ENCODE measurements at places on chromosomes 11 and 22.

GRCh38 chr22:50105208-50106100 lies 15.6 kb downstream of the MOV10L1 start:
- DNase-seq: no peak

DNA sequence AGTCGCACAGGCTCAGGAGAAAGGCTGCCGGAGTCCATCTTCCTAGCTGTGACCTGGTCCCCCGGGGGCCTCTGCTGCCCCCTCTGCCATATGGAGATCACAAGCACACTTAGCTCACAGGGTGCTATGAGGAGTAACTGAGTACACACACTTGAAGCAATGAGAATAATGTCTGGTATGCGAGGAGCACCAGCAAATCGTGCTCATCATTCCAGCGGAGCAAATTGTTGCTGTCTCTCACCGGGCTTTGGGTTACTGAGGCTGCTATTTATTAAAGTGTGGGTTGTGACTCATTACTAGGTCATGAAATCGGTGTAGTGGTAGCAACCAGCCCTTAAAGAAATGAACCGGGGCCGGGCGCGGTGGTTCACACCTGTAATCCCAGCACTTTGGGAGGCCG lies 48.1 kb upstream of the EIF3D start:
- no peak for DNase-seq

- DNase-seq: peak; percentile 23
Observed at GRCh38 chr22:29907753-29908515, 25.0 kb downstream of the MTMR3 start.

GRCh38 chr22:36549033-36549432 lies 20.1 kb upstream of the EIF3D start:
- no peak for DNase-seq

- no peak for DNase-seq
Observed at GRCh38 chr11:133917921-133918607, 38.7 kb downstream of the IGSF9B start.

DNA sequence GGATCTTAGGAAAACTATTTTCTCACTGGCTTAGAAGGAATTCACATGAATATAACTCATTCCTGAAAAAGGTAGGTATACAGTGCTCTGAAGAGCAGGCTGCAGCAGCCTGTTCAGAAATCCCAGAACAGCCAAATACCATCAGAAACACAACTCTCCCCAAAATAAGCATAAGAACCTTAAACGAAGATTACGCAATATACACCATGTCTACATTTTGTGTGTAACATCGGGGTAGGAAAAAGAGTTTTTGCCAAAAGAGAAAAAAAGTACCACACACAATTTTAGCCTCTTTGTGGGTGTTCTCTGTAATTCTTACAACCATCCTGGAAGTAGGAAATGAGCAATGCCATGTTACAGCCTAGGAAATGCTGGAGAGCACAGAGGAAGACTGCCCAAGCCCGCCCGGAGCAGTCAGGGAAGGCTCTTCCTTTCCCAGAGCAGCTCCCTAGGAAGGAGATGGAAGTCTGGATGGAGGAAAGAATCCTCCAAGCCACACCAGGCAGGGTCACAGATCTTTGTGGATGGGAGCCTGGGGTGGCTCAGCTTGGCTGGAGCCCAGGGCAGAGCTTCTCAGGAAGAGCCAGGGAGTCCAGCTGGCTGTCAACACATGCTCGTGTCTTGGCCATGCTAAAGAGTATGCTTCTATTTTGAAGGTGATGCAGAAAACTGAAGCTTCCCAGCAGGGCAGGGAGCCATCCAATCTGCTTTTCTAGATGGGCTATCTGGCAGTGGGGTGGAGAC lies 49.7 kb upstream of the ARFGAP3 start:
- DNase-seq: no peak

- no peak for DNase-seq
Observed at GRCh38 chr22:42972649-42973535, 42.1 kb downstream of the PACSIN2 start.

DNA sequence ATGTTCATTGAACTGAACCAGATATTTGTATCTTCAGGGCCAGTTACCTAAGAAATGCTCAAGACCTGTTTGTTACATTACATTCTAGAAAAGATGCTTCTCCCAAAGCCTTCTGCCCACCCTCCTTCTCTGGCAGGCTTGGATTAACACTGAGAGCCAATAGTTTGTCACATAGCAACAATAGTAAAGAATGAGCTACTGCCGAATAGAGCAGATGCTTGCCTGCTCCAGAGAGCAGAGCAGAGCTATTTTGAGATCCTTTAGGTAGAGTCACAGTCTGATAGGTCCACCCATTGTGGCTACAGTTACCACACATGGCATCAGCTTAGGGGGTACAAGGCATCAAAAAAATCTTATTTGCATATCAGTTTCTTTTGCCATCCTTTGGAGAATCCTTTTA lies 13.5 kb upstream of the EP300 start:
- no peak for DNase-seq

DNA sequence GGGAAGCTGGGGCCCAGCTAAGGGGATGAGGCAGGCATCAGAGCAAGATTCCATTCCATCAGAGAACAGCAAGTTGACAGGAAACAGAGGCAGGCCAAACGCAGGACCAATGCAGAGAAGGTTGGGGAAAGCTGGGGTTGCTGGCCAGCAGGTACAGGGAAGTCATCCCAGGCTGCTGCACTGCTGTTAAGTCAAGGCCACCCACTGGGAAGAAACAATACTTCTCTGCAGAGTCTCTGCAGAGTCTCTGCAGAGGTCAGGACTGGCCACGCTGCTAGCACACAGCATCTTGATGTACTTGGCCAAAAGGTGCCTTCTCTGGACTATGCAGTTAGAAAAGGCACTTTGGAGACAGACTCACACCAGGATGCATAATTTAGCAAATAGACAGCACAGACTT lies 68.5 kb upstream of the CSNK2A3 start:
- DNase-seq: no peak

- DNase-seq: no peak
Observed at GRCh38 chr11:130023204-130023603, 20.6 kb upstream of the PRDM10 start.

- no peak for DNase-seq
Observed at GRCh38 chr22:44393066-44393465, 80.3 kb upstream of the SHISAL1 start.

- DNase-seq: no peak
Observed at GRCh38 chr11:15937601-15938120, 418.7 kb downstream of the SOX6 start.

GRCh38 chr11:130772266-130773227 lies 143.7 kb downstream of the SNX19 start:
- no peak for DNase-seq

DNA sequence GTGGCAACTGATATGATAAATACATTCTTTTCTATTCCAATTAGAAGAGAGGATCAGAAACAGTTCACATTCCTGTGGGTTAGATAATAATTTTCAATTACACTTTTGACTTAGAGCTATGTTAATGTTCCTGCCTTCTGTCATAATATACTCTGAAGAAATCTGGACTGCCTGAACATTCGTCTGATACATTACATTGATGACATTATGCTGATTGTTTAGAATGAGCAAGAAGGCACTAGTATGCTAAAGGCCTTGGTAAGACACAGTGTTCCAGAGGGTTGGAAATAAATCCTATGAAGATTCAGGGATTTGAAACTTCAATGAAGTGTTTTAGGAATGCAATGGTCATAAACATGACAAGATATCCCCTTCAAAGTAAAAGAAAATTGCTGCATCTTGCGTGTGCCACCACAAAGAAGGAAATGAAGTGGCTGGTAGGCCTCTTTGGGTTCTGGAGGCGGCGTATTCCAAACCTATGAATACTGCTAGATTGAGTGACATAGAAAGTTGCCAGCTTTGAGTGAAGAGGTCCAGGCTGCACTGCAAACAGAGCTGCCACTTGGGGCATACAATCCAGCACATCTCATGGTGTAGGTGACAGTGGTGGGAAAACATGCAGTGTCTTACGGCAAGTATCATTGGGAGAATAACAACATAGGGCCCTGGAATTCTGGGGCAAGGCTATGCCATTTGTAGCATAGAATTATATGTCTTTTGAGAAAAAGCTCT lies 21.2 kb upstream of the PDE3B start:
- DNase-seq: no peak

DNA sequence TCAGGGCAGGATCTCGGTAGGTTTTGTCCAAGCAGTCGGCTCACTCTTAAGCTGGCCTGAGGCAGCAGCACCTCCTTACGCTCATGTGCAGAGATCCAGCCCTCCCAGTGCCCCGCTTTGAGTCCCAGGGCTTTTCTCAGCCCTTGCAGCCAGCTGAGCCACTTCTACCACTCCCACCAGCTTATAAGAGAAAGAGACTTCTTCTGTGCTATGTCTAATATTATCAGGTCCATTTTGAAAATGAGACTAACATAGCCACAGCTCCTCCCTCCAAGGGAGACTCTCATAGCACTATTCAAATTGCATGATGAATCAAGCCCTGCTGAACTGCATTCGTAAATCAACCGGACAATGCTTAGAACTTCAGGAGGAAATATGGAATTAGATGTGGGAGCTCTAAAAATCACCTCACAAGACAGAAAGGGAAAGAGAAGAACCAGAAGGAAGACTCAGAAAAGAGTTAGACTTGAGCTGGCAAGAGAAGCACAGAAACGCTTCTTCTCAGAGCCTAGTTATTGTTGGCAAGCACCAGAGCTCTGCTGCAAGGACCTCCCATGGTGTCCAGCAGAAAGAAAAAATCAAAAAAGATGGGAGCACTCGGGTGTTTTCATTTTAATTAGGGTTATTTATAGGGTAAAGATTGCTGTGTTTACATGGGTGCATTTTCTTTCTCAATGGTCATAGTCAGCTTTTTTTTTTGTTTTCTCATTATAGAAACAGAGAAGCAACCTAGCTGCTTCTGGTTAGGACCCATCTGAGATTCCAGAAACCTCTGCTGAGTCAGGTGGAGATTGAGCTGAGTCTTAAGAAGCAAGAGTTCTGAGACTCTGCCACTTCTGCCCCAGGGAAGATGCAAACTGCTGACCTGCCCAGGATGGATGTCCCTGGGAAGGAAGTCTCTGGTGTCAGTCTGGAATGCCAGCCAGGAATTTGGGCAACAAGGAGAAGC lies 181.4 kb downstream of the ETS1 start:
- DNase-seq: no peak

- no peak for DNase-seq
Observed at GRCh38 chr11:121932646-121933185, 183.3 kb downstream of the BLID start.

DNA sequence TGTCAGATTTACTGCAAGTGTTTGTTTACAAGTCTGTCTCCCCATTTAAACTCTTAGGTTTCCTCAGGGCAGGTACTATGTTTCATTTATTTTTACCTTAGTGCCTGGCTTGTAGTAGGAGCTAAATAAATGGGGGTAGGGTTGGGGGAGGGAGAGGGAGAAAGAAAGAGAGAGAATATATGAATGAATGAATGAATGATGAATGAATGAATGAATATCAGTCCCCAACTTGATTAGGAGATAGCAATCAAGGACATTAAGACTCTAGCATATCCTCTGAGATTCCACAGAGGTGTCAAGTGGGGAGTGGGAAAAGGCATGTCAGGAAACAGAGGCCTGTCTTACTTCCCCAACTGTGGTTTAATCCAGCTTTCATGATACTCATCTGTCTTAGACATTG lies 83.2 kb downstream of the ME3 start:
- DNase-seq: no peak

DNA sequence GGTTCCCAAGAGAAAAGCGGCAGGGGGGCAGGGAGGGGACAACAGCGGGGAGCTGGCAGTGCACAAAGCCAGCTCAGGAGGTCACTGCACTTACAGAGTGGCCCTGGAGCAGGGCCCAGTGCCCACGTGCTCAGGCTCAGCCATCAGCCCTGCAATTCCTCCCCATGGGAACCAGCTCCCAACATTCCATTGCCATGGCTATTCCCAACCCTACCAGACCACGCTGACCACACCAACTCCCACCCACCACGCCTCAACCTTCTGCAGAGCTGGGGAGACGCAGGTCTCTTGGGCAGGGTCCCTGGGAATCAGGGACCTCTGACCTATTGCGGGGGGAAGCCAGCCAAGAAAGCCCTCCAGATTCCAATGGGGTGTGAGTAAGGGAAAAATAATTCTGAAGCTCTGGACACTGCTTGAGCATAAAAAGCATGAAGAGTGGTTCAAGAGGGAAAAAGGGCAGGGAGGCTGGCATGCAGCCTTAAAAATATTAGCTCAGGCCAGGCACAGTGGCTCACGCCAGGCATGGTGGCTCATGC lies 38.3 kb upstream of the TFIP11 start:
- no peak for DNase-seq

DNA sequence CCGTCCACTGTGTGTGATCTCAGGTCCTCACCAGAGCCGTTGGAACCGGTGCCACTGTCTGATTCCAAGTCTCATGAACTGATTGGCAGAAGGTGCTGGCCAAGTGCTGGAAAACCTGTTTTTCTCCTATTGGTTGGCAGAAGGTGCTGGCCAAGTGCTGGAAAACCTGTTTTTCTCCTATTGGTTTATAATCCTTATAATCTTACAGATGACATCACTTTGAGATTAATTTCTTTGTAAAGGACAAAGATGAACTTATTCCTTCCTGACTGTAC lies 1106.3 kb downstream of the BRD1 start:
- DNase-seq: no peak

- peak; percentile 66 for DNase-seq
Observed at GRCh38 chr11:110376711-110377324, 52.9 kb upstream of the FDX1 start.

DNA sequence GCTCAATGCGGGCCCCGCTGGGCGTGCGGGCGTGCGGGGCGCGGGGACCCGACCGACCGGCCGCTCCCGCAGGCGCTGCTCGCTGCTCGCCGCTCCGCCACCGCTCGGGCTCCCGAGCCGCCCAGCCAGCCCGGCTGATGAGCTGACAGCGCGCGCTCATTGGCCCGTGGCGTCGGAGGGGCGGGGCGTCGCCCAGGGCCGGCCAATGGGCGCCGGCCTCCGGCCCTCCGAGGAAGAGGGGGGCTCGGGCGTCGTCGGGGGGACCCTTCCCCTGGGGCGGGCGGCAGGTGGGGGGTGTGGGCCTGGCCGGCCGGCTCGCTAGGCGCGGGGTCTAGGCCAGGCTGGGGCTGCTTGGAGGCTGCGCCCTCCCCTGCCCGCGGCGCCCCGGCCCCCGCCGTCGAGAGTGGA lies at the start of gene SCUBE1:
Gene SCUBE1, minus strand, starts transcription at position 111 of the 408 bp plus-strand sequence. CDS start 111 bp downstream, outside the sequence.
- no peak for DNase-seq

GRCh38 chr11:6298605-6299004 lies 21.7 kb downstream of the CAVIN3 start:
- no peak for DNase-seq

GRCh38 chr22:27318516-27318915 lies 483.0 kb downstream of the MN1 start:
- DNase-seq: no peak

DNA sequence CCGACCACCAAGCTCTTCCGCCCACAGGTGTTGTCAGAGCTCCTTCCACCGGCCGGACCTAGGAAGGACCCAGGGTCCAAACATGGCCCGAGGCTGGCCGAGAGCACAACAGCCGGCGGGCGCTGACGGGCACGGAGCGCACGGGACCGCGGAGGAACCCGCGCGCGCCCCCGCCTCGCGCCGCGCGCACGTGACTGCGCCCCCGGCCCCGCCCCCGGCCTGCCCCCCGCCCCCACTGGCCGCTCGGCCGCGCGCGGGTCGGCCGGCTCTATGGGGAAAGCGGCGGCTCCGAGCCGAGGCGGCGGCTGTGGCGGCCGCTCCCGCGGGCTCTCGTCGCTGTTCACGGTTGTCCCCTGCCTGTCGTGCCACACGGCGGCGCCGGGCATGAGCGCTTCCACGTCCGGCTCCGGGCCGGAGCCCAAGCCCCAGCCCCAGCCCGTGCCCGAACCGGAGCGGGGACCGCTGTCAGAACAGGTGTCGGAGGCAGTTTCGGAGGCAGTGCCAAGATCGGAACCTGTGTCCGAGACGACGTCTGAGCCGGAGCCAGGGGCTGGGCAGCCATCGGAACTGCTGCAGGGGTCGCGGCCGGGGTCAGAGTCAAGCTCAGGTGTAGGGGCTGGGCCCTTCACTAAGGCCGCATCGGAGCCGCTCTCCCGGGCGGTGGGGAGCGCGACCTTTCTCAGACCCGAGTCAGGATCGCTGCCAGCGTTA lies at the start of gene OSBP2:
Gene OSBP2, plus strand, starts transcription at position 235 of the 711 bp plus-strand sequence. Its CDS starts 36 bp downstream, at position 271.
- DNase-seq: no peak
